ENCODE measurements at places on chromosomes 6 and 20.

DNA sequence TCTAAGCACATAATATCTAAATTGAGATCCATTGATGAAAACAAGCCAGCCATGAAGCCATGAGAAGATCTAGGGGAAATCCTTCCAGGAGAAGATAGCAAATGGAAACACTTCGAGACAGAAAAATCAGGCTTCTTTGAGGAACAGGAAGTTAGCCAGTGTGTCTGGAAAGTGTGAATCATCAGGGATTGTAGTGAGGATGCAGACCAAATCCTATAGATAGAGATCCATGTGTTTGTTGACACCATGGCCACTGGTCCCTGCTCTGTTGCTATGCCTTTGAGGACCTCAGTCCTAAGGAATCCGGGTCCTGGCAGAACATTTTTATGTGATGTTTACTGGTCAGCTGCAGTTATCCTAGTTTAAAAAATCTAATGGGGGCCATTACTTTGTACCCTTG, 6.6 kb upstream of the ELOVL2 start:
- DNase-seq, result peak; percentile 30

- no peak for DNase-seq
Measured at GRCh38 chr6:1798965-1799325, 189.2 kb downstream of the FOXC1 start.

DNA sequence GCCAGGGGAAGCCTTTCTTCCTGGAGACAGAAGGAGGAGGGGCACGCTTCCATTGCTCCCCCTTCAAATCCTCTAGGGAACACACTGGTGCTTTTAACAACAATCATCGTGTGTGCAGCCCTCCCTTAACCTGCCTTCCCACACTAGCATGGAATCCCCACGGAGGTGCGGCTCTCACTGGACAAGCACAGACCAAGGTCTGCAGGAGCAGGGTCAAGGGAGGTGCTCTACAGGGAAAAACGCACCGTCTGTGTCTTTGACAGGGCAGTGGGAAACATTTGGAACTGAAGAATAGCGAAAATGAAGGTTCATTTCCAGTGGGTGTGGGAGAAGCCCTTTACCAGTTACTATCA, 527.1 kb downstream of the QKI start:
- DNase-seq, result no peak

DNA sequence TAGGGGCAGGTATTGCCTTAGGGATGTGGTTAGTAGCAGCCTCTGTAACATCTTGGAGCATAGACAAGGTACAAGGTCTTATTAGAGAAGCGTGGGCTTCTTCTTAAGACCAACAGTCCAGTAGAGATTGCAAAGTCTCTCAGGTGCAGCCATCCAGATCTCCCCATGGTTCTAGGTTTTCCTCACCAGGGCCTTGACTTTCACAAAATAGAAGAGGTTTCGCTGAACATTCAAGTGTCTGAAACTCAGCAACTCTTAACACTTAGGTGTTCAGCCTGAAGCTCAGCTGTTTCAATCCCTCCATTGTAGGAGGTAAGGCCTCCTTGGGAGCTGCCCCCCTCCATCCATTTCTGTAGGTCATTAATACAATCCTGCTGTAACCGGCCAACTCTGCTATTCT, 44.4 kb downstream of the GOPC start:
- DNase-seq, result no peak

DNA sequence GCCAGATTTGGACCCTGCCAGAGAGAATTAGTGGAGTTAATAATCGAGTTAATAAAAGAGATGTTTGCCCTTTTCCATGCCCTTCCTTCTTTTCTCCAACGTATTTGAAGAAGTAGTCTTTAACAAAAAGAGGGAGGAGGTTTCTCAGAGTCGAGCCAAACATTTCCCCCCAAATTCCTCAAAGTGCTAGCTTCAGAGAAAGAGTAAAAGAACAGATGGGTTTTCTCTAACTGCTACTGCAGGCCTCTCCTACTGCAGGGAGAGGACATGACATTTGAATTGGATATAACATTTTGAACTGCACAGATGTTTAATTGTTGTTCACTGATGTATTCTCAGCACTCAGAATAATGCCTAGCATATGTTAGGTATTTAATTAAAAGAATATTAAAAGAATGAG, 25.5 kb downstream of the RWDD2A start:
- peak; percentile 24 for DNase-seq

- DNase-seq, result no peak
Measured at GRCh38 chr6:85116475-85116874, 333.4 kb upstream of the NT5E start.

GRCh38 chr6:90445533-90446108, 141.3 kb downstream of the MAP3K7 start:
- DNase-seq, result no peak
